Mucosa of descending colon (tissue), 3 donors: ENCODE measurements at places on chromosomes 4 and X. TPM values are rescaled to one million over a fixed set of nuclear protein-coding genes. Genes with fewer than 3 reads are reported as not detected.

DNA sequence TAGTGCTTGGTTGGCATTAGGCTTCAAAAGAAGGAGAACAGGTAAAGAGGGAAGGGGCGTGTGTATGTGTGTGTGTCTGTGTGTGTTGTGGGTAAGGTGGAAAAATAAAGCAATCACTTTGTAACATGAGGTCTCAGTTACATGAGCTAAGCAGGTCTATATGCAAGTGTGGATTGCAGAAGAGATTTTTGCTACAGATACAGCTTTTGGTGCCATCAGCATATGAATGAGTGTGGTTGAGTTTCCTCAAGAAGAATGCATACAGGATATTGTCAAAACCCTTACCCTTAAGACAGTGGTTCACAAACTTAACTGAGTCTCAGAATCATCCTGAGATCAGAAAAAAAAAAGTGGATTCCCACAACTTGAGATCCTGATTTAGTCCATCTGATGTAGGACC lies 220.5 kb upstream of the HTR2C start:
- DNase-seq, result no peak

Gene INTS12
- total RNA-seq, result 15.9 TPM

DNA sequence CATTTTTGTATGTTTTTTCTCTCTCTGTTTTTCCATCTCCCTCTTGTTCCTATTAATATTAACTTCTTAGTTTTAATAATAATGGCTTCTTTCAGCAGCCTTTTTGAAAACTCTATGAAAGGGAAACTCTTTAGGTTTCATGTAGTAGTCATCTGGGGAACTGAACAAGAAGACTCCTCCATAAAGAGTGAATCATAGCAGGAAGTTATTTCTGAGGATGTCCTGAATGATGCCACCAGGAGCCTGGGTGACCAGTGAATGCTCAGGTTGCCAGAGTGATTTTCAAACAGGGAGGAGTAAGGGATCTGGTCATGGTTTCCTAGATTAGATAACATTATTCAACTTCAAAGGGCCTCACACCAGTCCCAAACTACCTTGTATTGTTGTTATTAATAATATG lies 212.8 kb upstream of the PDE5A start:
- no peak for DNase-seq

Gene MED14
- 49.2 TPM for total RNA-seq

DNA sequence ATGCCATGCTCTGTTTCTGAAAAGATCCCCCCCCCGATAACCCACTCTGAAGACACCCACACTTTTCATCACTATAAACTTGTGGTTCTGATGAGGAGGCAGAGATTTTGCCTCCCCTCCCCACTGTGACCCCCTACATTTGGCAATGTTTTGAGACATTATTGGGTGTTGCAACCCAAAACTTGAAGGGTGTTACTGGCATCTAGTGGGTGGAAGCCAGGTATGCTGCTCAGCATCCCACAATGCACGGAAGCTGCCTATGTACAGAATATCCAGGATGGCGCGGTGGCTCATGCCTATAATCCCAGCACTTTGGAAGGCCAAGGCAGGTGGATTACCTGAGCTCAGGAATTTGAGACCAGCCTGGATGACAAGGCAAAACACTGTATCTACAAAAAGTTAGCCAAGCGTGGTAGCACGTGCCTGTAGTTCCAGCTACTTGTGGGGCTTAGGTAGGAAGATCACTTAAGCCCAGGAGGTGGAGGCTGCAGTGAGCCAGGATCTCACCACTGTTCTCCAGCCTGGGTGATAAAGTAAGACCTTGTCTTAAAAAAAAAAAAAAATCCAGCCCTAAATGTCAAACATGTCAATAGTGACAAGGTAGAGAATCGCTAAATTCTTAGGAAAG lies 87.3 kb downstream of the SCD5 start:
- no peak for DNase-seq

DNA sequence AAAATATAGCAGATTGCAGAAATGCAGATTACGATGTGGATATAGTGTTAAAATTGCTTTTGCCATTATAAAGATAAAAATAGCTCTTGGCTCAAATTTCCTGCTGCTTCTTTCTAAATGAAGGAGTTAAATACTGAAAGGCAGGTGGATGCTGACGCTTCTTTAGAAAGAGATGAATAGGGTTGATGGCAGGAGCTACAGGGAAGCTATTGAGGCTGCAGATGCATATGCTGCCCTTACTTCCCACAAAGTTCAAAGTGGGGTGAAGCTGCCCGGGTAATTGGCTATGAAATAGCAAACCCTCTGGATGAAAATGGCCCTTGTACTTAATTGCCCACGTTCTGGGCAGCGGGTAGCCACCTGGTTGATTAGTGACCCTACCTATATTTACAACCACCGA lies 379.5 kb downstream of the ZIC3 start:
- DNase-seq, result no peak

Gene TCP11X2
- not detected for total RNA-seq

GRCh38 chr4:131052646-131053045 lies 1956.7 kb downstream of the C4orf33 start:
- no peak for DNase-seq

DNA sequence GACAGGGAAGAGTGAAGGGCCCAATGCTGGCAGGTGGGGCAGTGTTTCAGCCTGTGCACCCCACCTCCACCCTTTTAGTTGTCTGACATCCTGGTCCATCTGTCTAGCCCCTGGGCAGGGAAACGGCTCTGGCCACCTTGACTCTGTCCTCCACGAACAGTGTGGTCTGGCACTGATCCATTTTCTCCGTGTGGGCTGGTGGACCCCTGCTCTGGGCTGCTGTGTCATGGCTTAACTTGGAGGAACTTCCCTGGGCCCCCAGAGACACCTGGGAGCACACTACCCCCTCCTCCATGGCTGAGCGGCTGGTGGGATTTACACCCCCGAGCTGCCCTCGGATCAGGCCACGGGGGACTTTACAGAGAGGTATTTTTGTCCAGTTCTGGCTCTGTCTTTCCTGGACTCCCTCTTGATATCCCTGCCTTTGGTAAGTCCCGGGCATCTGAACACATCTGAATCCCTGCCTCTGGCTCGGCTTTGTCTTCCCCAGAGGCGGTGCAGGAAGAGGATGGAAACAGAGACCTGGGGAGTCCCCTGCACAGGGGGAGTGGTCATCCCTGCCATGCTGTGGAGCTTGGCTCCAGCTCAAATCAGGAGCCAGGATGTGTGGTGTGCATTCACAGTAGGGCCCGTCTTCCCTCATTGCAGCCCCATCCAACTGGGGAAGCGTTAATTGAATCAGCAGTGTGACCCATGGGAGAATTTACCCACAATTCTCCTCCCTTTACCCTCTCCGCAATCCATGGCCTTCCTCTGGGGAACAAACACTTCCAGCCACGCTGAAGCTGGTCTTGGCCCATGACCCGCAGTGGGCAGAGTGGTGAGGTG lies 6.3 kb upstream of the NKX1-1 start:
- DNase-seq, result no peak

GRCh38 chr4:88960576-88960975 lies 96.4 kb downstream of the FAM13A start:
- no peak for DNase-seq

- no peak for DNase-seq
These were observed 22.8 kb upstream of the SH3RF1 start for GRCh38 chr4:169293343-169294176.

DNA sequence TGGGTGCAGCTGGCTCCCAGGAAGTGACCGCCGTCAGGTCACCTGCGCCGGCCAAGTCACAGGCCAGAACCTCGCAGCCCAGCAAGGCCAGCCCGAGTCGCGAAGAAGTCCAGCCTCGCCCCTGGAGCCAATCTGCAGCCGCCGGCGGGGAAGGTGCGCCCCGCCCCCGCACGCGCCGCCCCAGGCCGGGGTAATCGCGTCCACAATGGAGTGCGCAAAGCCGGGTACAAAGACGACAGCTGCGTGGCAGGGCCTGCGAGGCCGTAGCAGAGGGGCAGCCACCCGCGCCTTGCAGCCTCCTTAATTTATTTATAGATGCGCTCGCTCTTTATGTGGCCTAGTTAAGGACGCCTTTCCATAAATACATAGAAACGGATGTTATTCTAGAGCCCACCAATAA lies 139.4 kb upstream of the CPEB2 start:
- peak; percentile 76 for DNase-seq

Gene C4orf50
- total RNA-seq, result 0.09 TPM

- DNase-seq, result no peak
These were observed 11.0 kb upstream of the SH3BP2 start for GRCh38 chr4:2781911-2782310.

DNA sequence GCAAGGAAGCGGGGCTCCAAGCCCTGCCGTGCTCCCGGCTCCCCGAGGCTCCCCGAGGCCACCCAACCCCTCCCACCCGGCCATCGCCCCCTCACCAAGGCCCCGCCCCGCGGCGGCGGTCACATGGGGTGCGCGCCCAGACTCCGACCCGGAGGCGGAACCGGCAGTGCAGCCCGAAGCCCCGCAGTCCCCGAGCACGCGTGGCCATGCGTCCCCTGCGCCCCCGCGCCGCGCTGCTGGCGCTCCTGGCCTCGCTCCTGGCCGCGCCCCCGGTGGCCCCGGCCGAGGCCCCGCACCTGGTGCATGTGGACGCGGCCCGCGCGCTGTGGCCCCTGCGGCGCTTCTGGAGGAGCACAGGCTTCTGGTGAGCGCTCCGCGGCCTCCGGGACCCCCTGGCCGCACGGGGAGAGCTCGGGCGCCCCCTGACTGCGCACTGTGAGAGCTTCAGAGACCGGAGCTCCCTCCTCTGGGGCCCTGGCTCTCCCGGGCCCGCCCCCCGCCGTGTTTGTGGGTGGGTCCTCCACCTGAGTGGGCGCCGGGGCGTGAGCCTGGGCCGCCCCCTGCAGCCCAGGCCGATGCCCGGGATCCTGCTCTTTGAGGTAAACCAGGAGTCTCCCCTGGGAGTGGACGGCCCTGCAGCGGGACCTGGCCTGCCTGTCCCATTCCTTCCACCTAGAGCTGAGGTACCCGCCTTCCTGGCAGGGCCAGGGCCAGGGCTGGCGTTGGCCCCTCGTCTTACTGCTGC lies at the start of gene IDUA:
TSS of gene IDUA (plus strand) at position 166 of the 745 bp plus-strand sequence. CDS start at position 207, 41 bp downstream.
- DNase-seq, result peak; percentile 91

DNA sequence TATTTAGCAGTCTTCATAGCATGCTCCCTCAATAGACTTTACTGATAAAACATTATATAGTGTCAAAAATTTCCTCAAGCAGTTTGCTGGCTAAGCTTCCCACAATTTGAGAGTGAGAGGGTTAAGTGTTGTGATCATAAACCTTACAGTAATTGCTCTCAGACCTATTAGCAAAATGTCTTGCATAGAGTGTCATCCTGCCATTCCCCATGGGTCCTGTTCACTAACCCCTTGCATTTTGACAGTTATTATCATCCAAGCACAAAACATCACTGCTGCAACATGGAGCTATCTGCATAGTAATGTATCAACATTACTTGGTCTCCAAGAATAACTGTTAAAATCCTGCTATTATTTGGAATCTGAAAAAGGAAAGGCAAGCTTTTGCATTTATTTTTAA lies 196.1 kb upstream of the GK2 start:
- DNase-seq, result no peak

Gene WDR17
- total RNA-seq, result 4.9 TPM

GRCh38 chr4:55121246-55121645 lies 4.1 kb downstream of the KDR start:
- no peak for DNase-seq

GRCh38 chr4:38413524-38414341 lies 250.3 kb upstream of the KLF3 start:
- DNase-seq, result no peak

DNA sequence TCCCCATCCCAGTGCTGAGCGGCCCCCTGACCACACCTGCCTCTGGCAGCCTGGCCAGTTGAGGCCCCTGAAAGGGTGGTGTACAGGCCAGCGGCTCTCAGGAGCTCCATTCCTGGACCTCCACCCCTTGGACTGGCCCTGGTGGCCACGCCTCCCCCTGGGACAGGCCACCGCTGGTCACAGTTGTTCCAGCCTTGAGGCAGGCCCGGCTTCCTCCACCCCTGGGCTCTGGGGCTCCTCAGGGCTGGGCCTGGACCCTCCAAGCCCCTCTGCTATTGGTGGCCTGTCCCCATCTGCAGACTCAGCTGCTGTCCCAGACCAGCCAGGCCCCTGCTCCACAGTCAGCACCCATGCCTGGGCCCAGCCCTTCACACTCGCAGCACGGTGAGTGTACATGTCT lies 93.2 kb upstream of the NKX1-1 start:
- no peak for DNase-seq

GRCh38 chrX:95629737-95630136 lies 1054.9 kb upstream of the DIAPH2 start:
- DNase-seq, result no peak

DNA sequence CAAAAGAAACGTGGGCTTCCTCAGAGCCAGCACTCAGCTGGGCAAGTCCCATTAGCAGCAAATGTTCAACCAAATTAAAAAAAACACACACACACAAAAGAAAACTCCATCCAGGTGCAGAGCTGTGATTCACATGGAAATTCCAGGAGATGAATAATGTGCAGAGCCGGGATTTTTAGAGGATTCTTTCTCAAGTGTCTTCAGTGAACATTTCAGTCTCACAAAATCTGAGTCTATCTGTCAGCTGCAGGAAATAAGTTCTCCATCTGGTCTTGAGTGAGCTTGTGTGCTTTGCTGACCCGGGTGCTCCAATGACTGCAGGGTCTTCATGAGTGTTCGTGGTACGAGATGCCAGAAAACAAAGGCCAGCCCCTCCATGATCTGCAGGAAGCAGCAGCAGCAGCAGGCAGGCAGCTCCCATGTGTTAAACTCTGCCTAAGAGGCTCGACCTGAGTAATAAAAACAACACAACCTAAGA lies 44.3 kb downstream of the RASGEF1B start:
- no peak for DNase-seq

DNA sequence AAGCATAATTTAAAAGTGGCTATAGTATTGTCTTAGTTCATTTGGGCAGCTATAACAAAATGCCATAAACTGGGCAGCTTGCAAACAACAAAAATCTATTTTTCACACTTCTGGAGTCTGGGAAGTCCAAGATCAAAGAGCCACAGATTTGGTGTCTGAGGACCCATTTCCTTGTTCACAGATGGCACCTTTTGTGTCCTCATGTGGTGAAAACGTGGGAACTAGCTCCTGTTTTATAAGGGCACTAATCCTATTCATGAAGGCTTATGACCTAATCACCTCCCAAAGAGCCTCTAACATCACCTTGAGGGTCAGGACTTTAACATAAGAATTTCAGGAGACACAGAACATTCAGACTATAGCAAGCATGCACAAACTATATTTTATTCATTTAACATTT lies 126.5 kb upstream of the WDFY3 start:
- DNase-seq, result no peak

- no peak for DNase-seq
These were observed 132.9 kb downstream of the NKX6-1 start for GRCh38 chr4:84366161-84366560.

DNA sequence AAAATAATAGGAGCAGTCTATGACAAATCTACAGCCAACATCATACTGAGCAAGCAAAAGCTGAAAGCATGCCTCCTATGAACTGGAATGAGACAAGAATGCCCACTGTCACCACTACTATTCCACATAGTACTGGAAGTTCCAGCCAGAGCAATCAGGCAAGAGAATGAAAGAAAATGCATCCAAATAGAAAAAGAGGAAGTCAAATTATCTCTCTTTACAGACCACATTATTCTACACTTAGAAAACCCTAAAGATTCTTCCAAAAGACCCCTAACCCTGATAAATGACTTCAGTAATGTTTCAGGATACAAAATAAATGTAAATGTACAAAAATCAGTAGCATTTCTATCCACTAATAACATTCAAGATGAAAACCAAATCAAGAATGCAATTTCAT lies 249.0 kb downstream of the STK32B start:
- no peak for DNase-seq

GRCh38 chrX:129790146-129790545 lies 10.4 kb downstream of the SASH3 start:
- no peak for DNase-seq

GRCh38 chr4:91319556-91320268 lies 984.1 kb upstream of the GRID2 start:
- DNase-seq, result no peak

Gene SHROOM2
- 11.5 TPM for total RNA-seq
